Endothelial cell of umbilical vein (primary cell): ENCODE measurements at places on chromosomes 7 and 10. TPM values are rescaled to one million over a fixed set of nuclear protein-coding genes. Genes with fewer than 3 reads are reported as not detected.

FFAR4 gene
- not detected in 2 replicates for total RNA-seq

DNA sequence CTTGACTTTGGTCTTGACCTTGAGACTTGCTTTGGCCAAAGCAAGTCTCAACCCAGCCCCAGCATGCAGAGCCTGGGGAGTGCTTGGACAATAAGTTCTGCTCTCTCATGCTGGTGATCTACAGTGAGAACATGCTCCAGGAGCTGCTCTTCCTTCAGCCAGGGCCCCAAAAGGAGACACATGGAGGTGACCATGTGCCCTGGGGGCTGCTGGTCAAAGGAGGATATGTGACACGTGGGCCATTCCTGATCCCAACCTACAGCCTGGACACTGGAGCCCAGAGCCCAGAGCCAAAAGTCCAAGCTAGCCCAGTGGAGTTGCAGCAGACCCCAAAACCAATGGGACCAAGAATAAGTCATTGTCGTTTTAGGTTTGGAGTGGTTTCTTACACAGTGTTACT is 78.2 kb upstream of the CHST15 start:
- H3K27ac ChIP-seq = no peak overlapping the region
- no peak overlapping the region for H3K4me3 ChIP-seq
- DNase-seq = no peak
- H3K4me1 ChIP-seq = no peaks in the 10 kb centered on the region
- no peaks in the 10 kb centered on the region for H3K27me3 ChIP-seq
- H3K36me3 ChIP-seq = no peaks in the 10 kb centered on the region

- peak overlapping the region; percentile 87 for H3K27ac ChIP-seq
- H3K4me1 ChIP-seq = peaks cover 34% of the 10 kb centered on the region
- H3K27me3 ChIP-seq = no peaks in the 10 kb centered on the region
- peak; percentile 72 for DNase-seq
- no peak overlapping the region for H3K4me3 ChIP-seq
These were observed 58.3 kb downstream of the VCL start for GRCh38 chr10:74056050-74056818.

GRCh38 chr10:1393481-1393880 is 337.3 kb downstream of the WDR37 start:
- H3K27me3 ChIP-seq = no peaks in the 10 kb centered on the region
- H3K4me1 ChIP-seq = no peaks in the 10 kb centered on the region
- no peaks in the 10 kb centered on the region for H3K36me3 ChIP-seq
- no peak for DNase-seq
- no peak overlapping the region for H3K4me3 ChIP-seq
- no peak overlapping the region for H3K27ac ChIP-seq
